Renal cortical epithelial cell (primary cell): ENCODE measurements at places on chromosomes 1 and 21.

DNA sequence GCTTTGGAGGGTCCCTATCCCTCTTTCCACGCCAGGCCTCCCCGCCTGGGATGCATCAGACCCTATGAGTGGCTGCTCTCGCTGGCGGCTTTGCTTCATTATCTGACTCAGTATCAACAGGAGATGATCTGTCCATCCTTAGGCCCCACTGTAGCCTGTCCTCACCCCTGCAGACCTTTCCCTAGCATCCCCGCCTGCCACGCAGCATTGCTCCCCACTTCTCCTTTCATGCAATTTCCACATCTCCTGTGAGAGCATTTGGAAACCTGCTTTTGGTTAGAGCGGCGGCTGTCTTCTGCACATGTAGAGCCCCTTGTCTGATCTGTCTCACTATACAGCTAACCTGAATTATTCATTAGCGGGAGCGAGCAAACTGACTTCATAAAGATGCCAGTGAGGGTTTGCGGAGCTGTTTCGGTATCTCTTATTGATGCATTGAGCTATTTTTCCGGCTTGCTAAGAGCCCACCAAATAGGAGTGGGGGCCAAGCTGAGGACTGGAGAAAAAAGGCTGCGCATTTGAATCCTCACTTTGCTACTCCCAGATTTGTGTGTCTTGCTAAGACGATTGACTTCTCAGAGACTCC is 40.0 kb upstream of the ATP2B4 start:
- no peak for DNase-seq

GRCh38 chr1:225524570-225524969 is 96.7 kb upstream of the LBR start:
- no peak for DNase-seq

DNA sequence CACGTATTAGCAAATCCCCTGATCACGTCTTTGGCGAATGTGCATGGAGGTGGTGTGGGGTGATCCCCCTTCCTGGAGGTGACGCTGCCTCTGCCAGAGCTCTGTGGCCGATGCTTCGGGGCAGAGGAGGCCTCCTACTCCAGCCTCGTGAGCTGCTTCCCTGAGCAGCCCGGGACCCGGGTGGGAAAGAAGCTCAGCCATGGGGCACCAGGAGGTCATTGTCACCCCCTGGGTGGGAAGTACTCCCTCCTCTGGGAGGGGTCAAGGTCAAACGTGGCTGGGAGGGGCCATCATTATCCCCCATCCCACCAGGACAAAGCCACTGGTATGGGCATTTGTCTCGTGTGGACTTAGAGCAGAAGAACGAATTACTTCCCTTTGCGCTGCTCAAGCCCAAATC is 40.7 kb downstream of the KCNAB2 start:
- DNase-seq = no peak

- no peak for DNase-seq
Measured at GRCh38 chr21:37860416-37860815, 55.8 kb downstream of the KCNJ6 start.

DNA sequence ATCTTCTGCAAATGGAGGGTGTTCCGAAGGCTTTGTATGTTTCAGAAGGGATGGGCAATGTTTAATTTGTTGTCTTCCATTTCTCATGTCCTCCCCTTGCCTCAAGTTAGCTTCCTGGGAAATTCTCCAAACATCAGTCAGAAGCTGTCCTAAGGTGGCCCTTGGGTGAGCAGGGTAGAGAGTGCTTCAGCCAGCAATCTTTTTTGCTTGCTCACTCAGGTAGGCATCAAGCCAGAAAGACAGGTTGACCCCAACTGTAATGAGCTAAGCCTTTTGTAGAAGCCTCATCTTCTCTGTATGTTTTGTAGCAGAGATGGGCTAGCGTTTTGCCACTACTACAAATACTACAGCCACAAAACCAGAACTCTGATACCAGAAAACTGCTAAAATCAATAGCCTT is 321.5 kb upstream of the FAM78B start:
- no peak for DNase-seq

DNA sequence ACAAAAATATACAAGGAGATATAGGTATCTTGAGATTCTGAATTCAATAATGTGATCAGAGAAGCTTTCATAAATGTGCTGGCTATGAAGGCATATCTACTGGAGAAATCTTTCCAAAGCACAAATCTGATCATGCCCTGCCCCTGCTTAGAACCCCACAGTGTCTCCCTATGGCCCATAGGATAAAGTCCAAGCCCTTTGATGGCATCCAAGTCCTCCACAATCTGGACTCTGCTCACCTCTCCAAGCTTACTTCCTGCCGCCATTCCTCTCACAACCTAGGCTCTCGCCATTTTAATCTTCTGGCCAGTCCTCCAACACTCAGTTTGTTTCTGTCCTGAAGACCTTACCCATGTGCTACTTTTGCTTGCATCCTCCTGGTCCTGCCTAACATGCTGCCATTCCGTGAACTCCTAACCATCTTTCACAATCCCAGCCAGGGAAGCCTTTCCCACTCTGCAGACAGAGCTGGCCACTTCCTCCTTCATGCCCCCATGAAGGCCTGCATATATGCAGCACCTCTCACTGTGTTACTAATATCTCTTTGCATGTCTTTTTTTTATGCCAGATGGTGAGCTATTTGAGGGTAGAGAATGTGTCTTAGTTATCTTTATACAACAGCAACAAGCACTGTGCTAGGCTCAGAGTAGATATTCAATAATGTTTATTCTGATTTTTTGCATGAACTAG is 5.6 kb upstream of the ATP1A1 start:
- no peak for DNase-seq

DNA sequence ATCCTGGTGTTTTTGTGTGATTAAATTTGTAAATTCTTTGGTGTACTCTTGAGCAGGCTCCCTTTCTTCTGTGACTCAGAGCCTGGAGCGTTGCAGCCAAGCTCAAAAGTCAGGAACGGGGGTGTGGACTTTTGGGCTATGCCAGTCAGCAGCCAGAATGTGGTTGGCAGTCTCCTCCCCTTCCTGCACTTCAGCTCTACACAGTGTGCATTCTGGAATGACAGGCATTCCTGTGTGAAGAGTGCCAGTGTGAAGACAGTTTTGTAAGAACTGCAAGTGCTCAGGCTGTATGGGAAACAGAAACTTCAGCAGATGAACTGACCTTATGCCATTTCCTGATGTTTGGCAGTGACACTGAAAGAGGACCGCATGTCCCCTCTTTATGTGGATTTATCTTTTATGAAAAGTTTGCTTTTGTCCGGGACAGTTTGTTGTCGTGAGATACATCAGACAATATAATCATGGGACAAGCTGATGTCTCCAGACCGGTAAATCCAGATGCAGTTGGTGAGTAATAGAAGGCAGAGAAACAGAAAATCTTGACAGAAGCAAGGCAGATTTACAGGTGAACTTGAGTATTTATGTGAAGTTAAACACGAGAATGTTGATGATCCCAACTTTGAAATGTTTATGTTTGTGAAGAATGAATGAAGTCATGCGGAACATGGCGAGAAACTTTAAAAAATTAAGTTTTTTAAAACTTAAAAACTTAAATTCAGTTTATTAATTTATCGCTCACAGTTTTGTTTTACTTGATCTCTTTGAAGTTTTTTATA is 67.7 kb upstream of the RCC1 start:
- peak; percentile 99 for DNase-seq

DNA sequence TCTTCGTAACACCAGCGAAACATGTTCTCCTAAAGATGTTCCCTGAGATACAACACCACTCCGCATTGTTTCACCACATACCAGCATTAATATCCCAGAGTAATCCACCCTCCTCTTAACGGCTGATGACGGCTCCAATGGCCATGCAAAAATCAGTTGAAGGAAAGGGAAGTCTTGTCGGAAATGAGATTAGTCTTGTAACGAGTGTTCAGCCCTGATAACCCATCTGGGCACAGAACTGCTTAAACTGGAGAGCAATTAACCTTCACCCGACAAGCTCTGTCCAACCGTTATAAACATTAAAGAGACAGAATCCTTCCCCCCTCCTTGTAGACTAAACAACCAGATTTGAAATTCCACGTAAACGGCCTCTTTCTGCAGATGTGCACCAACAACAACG is 21.9 kb downstream of the ERG start:
- no peak for DNase-seq

DNA sequence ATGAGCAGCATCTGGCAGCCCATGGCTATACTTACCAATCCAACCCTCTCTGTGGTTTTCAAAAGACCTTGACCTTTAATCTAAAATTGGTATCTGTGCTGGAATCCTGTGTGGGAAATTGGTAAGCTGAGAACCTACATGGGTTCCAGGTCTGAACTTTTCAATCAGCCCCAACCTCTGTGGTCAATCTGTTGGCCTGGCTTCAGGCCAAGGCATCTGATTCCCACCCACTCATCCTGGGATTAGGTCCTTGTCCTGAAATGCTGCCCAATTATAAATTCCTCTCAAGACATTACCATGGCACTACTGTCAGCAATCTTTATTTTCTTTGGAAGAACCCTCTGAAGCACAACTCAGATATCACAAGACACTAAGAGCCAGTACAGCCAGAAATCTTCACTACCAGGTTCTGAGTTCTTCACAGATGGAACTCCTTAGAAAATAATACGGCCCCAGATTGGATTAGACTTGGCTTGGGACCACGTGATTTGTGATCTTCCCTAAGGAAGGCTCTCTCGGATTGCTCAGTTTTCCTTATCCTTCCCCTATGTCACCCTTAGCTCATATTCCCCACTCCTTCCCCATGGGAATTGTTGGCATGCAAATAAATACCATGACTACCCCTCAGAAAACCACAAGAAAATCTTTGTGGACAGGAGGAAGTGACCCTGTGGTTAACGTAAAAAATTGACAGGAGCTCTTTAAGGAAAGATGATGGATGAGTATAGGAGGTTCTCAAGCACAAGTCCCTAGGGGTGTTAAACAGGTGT is 207.9 kb upstream of the ST6GALNAC5 start:
- peak; percentile 36 for DNase-seq

DNA sequence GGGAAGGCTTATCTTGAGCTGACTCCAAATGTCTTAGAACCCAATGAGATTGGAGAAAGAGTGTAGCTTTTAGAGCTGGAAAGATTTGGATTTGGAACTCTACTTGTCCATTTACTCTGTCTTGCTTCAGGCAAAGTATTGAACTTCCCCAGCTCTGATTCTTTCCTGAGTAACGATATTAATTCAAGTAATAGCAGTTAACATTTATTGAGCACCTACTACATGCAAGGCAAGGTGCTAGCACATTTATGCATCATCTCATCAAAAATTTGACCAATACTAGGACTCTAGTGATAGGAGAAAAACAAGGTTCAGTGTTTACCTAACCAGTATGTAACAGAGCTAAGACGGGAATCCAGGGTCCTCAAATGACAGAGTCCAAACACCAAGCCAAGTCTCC is 2.5 kb upstream of the LRRN2 start:
- no peak for DNase-seq

DNA sequence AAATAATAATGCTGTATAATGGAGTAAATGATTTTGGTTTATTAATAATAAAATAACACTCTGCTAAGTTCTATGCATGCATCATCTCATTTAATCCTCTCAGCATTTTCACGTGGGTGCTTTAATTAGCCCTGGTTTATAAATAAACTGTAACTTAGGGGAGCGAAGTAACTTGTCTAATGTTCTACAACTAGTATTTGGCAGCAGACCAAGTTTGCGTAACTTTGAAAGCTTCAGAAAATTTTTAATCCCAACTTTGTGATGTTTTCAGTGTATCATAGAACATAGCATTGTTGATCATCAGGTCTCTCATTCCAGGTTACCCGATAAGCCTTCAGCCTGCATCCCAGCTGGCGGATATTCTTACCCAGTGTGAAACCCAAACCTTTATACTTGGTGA is 322.4 kb upstream of the SGIP1 start:
- peak; percentile 25 for DNase-seq

DNA sequence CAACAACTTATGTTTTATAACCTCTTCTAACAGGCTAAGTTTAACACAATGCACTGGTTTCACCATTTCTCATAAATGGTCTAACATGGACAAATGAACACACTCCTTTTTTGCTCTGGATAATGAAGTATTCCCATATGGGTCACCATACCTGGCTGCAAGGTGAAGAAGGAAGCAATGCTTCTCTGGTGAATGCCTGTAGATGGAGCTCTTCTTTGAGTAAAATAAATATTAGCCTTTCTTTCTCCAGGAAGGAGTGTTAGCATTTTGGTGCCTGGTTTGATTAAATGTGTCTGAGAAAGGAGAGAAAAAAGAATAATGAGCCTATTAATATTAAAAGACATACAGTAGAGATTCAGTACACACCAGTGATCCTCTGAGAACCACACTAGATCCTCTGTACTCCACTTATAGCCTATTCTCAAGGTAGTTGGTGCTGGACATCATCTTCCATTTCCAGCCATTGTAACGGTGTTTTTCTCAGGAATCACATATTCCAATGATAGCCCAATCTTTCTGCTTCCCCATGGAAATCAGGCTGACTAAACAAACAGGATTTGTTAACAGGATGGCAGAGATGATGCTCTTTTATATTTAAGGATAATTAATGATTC is 17.6 kb downstream of the MTFR1L start:
- DNase-seq = peak; percentile 59

DNA sequence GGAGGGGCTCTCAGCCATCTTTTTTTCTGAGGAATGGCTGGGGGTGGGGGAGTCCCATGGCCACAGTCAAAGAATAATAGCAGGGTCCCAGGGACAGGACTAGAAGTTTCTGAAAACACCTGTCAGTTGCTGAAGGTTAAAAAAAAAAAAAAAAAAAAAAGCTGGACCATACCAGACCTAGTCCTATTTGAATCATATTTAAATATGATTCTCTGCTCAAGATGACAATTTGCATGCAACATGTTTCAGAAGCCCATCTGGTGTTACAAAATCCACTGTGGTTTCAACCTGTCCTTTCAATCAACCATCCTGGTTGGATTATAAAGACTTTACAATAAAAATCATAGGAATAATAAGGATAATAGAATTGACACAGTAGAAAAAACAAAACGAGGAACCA is 153.7 kb downstream of the TENT5C start:
- no peak for DNase-seq

- DNase-seq = peak; percentile 42
Measured at GRCh38 chr1:203627851-203628200, 1.2 kb downstream of the ATP2B4 start.

GRCh38 chr1:230986976-230987375 is 8.1 kb downstream of the ARV1 start:
- DNase-seq = peak; percentile 60

DNA sequence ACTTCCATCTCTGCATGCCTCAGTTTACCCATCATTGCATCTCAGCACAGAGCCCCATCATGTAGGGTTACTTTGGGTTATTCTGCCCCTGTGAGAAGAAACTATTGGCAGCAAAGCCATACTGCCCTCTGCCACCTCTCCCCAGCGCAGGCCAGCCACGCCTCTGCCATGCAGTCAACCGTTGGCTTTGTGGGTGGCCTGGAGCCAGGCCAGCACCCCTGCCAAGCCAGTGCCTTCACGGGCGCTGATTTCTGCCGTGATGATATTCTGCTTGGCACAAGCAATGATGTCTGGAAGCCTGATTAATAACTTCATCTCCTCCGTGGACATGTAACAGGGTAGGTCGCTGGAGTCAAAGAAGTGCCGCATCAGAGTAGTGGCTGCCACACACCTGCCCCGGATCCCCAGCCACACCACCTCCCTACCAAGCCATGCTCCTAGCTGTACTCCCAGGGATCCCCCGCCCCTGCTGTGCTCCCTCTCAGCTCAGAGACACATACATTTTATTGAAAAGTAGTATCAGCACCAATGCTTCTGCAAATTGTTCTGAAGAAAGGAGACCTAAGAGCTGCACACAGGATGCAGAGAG is 15.0 kb upstream of the CEP85 start:
- DNase-seq = peak; percentile 79
